ENCODE measurements at places on chromosomes 5 and 9.

DNA sequence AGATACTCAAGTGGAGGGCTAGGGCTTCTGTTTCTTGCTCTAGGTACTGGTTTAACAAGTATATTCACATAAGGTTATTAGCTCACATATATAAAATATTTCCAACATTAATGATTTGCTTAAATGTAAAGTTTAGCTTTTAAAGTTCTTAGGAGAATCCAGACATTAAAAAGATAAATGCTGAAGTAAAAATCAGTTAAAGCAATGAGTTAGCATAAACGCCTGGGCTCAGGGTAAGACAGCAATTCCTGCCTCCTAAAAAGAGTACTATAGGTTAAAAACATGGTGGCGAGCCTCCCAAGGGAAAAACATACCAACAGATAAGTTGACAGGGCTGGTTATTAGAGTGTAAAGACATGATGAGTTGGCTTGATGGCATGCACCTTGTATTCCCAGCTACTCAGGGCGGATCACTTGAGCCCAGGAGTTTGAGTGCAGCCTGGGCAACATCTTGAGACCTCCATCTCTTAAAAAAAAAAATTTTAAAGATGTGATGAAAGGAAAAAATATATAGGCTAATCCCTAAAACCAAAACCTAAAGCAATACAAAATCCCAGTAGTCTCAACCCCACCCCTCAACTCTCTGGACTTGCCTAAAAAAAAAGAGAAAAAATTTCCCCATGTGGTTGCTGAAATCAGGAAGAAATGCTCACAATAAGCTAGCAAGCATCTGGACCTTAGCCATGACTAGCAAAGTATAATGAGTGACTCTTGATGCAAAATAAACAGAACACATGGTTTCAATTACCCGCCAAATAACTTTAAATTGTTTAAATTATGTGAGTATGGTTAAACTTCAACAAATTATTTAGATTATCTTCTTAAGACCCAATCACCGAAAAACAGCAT is 3.6 kb downstream of the GOLPH3 start:
- DNase-seq, result peak; percentile 56

- no peak for DNase-seq
Observed at GRCh38 chr5:181140766-181141165, 6.6 kb upstream of the OR2V2 start.

DNA sequence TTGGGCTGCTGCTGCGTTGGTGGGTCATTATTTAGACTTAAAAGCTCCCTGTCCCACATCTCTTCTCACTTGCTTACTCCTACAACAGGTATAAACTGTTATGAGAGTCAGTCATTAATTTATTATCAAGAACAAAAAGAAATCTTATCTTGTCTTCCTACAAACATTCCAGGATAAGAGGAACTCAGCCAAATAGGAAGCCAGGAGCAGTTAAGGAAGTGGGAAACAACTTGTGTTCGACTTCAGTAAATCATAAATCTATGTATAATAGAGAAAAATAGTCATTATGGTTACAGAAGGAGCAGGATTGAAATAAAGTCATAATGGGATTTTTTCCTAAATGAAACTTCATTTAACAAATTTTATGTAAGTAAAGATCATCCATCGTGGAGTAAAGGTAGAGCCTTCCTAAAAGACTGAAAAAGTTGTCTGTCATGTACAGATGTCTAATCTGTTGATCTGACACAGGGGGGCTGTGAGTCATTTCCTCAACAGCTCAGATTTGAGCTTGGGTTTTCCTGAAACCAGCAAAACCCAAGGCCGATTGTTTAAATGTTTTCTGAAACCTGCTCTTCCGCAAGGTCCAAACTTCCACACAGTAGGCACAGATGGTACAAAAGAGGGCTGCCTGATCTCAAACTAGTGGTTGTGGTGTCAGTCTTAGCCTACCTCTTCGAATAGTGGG is 25.3 kb upstream of the LRRTM2 start:
- DNase-seq, result peak; percentile 13

DNA sequence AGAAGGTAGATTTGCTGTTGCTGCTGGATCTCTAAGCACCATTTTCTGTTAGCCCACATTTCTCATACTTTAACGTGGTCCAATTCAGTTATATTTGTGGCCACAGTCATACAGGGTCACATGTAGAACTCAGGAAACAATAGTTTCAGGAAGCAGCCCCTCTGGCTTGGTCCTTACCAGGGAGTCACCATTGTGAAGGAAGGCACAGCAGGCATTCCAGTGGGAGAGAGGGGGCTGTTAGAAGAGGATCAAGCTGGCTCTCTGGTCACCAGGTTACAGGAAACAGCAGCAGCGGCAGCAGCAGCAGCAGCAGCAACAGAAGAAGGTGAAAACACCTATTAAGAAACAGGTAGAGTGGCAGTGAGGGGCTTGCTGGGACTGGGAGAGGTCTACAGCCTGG is 14.5 kb downstream of the C9orf43 start:
- no peak for DNase-seq

DNA sequence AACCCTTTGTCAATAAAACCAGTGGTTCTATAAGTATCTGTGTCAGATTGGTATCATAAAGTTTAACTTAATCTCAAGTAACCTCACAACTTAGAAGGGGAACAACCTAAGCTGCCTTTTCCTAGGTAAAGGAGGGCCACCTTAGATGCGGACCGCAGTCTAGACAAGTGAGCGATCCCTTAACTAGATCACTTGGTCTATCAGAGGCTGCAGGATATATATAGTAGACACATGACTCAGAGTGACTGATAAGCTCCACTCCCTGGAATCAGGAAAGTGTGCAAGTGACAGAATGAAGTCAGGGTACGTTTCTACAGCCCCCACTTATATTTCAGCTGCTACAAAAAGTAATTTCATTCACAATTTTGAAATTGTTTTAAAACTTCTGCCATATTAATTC is 7.4 kb downstream of the REEP5 start:
- no peak for DNase-seq

GRCh38 chr5:119913425-119913824 is 284.1 kb downstream of the FAM170A start:
- DNase-seq, result no peak

- no peak for DNase-seq
Observed at GRCh38 chr9:5644501-5644900, 15.6 kb downstream of the RIC1 start.

Data from skeletal muscle cell (primary cell).